ENCODE measurements at places on chromosomes 2 and 18. TPM values are rescaled to one million over a fixed set of nuclear protein-coding genes. Genes with fewer than 3 reads are reported as not detected.

BOK gene
- 6.7 TPM for total RNA-seq

DNA sequence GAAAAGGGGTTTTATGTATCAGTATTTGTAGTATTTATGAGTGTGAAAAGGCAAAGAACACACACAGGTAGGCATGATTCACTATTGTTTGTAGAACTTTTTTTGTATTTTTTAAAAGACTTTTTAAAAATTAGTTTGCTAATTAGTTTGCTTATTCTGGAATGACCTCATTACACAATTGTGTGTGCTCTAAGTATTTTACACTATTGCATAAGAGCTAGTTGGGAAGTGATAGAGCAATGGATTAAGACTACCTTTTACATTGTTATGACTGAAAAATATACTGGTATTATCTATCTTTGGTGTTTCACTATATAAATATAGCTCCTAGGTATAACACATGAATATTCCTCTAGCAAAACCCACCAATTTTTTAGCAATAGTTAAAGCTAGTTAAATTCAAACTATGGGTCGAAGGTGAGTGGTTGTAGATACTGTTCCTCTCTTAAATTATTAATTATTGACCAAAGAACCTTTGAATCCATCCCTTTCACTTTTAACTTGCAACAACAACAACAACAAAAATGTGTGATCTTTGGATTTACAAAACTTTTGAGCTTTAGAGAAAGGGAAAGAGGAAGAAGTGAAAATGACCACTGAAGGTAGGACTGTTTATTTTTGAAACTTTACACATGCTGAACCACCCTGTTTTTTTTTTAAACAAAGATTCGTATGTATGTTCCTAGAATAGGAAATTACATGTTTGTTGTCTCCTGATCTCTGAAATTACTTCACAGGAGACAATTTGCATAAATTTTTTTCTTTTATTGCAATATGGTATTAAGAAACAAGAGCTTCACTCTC, 18.7 kb downstream of the ITPRID2 start:
- no peaks in the 10 kb centered on the region for H3K36me3 ChIP-seq
- no peaks in the 10 kb centered on the region for H3K27me3 ChIP-seq
- no peak overlapping the region for H3K4me3 ChIP-seq

GRCh38 chr2:70304498-70304897, 2.6 kb upstream of the FAM136A start:
- H3K27me3 ChIP-seq: no peaks in the 10 kb centered on the region
- no peak overlapping the region for H3K27ac ChIP-seq
- DNase-seq: no peak
- H3K4me3 ChIP-seq: no peak overlapping the region
- peaks cover 12% of the 10 kb centered on the region for H3K36me3 ChIP-seq

CFAP65 gene
- total RNA-seq: 3.6 TPM

SCN1A gene
- not detected for total RNA-seq

RGPD3 gene
- not detected for total RNA-seq

- no peak overlapping the region for H3K27ac ChIP-seq
- H3K27me3 ChIP-seq: no peaks in the 10 kb centered on the region
- H3K36me3 ChIP-seq: no peaks in the 10 kb centered on the region
- DNase-seq: no peak
- H3K4me3 ChIP-seq: no peak overlapping the region
- H3K4me1 ChIP-seq: no peaks in the 10 kb centered on the region
Observed at GRCh38 chr18:63578357-63578958, 8.7 kb upstream of the SERPINB13 start.

- H3K36me3 ChIP-seq: no peaks in the 10 kb centered on the region
- no peaks in the 10 kb centered on the region for H3K27me3 ChIP-seq
- no peak overlapping the region for H3K4me3 ChIP-seq
- no peak for DNase-seq
- H3K4me1 ChIP-seq: no peaks in the 10 kb centered on the region
Observed at GRCh38 chr2:17959833-17960232, 81.4 kb downstream of the KCNS3 start.
